ENCODE measurements at places on chromosomes 7 and 10.
A peak's percentile ranks its signal among the peaks of the same experiment; 100 is the strongest.

DNA sequence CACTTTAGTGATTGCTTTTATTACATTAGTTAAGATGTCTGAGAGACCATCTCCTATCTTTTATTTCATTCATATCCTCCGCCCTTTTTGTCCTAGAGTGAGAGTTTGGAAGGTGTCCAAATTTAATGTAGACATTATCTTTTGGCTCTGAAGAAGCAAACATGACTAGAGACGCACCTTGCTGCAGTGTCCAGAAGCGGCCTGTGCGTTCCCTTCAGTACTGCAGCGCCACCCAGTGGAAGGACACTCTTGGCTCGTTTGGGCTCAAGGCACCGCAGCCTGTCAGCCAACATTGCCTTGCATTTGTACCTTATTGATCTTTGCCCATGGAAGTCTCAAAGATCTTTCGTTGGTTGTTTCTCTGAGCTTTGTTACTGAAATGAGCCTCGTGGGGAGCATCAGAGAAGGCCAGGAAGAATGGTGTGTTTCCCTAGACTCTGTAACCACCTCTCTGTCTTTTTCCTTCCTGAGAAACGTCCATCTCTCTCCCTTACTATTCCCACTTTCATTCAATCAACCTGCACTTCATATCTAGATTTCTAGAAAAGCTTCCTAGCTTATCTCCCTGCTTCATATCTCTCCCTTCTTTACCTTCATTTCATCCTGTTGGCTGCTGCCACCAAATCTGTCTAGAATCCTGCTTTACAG is 10.4 kb upstream of the CLCN1 start:
- DNase-seq: peak; percentile 80

DNA sequence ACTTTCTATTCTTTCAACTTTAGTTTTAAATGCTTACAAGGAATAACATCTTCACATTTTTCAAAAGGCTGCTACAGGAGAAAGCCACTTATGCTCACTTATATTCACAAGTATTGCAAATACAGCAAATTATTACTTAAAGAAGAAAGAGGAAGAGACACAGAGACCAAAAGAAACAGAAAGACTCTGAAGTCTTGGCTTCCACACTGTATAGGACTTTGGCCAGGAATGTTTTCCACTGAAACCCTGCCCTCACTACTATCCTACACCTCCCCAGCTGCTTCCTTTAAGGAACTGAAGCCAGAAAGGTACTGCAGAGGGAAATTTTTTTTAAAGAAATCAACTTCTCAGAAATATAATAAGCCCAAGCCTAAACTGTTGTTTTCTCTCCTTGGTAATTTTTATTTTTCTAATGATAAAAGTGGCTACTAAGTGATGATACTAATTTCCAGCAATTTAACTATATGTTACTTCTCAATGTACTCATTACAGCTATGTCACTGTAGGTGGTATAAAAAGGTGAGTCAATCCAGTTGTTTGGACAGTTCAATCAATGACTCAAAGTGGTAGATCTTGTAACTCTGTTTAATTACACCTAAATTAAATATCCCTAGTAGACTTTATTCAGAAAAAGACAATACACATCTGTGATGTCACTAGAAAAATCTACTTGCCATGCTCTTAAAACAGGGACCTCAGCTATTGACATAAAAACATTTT is 231.6 kb downstream of the GRM8 start:
- no peak for DNase-seq

- no peak for DNase-seq
Measured at GRCh38 chr10:106931159-106931852, 233.2 kb downstream of the SORCS1 start.

DNA sequence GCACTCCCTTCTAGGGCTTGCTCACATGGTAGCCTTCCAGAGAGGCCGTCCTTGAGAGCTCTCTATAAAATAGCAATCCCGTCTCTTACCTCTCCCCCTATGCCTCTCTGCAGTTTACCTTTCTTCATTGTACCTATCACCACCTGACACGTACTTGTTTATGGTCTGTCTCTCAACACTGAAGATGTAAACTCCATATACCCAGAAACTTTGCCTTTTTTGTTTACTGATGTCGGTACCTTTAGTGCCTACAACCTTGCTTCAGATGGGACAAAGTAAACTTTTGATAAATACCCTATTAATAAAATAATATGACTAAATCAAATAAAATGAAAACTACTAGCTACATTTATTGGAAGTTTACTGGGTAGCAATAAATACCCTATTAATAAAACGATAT is 220.6 kb downstream of the GPAM start:
- DNase-seq: no peak

- no peak for DNase-seq
Measured at GRCh38 chr7:100684534-100685042, 9.5 kb downstream of the GIGYF1 start.

- no peak for DNase-seq
Measured at GRCh38 chr7:121810831-121811672, 61.9 kb upstream of the PTPRZ1 start.

DNA sequence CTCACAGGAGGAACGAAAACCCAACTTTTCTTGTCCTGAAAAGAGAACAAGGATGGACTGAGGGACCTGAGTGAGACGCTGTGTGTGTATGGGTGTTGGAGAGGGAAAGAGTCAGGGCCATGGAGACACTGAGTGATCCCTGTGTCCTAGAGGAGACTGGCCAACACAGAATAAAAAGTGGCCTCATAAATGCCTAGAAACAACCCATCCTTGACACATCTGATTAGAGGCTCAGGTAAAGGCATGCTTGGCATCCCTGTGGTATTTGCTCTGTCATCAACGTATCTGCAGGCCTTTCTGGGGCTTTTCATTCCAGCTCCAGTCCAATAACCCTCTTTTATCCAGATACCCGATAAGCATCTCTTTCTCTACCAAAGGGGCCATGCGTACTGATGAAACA is 86.3 kb downstream of the FGFR2 start:
- no peak for DNase-seq

DNA sequence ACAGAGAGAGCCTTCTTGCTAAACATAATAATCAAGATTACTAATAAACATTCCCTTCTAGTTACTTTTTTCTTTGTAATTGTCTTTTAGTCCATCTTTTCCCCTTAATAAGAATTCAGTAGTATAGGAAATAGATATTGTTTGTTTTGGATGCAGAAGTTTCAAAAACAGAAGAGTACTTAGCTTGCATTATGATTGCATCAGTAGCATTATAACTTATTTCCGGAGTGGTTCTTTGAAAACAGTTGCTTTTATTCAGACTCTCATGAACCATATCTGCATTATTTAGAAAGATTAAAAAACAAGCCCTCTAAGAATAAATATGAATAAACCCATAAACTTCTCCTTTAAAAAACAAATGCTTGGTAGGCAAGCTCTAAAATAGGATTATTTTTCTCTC is 34.0 kb upstream of the DKK1 start:
- no peak for DNase-seq

DNA sequence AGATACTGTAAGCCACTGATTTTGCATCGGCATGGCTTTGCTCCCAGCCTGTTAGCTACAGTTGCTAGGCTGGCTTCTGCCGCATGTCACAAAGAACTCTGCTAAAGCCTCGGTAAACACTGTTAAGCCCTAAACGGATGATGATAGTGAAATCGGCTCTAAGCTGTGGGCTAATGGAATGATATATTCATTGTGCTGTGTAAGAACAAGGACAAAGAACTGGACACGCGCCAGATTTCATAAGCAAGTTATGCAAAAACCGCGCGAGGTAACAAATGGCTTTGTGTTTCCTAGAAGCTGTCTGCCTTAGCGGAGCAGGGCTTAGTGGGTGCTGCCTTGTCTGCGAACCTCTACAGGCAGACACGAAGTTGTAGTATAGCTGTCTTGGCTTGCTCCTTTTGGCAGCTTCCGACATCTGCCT is 331.3 kb upstream of the COBL start:
- DNase-seq: no peak

Data from NB4 (cell line).